ENCODE measurements at places on chromosomes 6 and 20.
A peak's percentile ranks its signal among the peaks of the same experiment; 100 is the strongest.

GRCh38 chr6:112927641-112928320 is 580.7 kb downstream of the RFPL4B start:
- no peak for DNase-seq

DNA sequence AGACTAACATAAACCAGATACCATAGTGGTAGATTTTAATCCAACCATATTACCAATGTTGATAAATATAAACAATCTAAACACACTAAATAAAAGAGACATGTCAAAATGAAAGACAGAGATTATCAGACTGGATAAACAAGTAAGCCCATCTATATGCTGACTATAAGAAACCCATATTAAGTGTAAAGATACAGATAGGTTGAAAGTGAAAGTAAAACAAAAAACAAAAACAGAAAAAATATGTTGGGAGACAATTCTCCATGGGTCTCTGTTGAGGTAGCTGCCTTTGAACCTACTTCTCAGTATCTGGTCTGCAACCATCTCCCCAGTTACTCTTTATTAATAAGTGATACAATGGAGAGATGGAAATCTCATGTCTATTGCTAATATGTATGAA is 21.2 kb downstream of the REV3L start:
- no peak for DNase-seq

- DNase-seq, result no peak
Measured at GRCh38 chr6:139325125-139325524, 33.3 kb upstream of the TXLNB start.

GRCh38 chr6:44202972-44203750 is 13.6 kb upstream of the MYMX start:
- DNase-seq, result no peak

DNA sequence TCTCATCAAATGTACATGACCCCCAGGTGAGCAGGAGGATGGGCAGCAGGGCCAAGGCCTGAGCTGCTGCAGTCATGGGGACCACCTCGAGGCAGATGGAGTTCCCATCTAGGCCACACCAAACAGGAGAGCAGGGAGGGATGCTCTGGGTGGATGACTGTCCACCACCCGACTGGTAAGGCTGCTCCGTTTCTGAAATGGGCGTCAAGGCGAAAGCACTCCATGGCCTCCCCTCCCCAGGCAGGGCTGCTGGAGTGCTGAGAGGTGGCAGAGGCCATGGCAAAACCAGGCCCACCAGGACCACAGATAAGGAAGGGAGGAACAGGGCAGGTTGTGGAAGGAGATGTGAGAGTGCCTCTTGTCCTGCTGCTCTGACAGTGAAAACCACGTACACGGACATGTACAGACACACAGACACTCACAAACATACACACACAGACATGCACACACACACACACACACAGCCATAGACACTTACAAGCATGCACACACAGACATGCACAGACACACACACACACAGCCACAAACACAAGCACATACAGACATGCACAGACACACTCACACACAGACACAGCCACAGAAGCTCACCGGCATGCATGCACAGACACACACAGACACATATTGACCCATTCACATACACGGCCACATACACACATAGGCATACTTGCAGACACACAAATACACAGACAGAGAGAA is 93.2 kb downstream of the PSMG4 start:
- no peak for DNase-seq

DNA sequence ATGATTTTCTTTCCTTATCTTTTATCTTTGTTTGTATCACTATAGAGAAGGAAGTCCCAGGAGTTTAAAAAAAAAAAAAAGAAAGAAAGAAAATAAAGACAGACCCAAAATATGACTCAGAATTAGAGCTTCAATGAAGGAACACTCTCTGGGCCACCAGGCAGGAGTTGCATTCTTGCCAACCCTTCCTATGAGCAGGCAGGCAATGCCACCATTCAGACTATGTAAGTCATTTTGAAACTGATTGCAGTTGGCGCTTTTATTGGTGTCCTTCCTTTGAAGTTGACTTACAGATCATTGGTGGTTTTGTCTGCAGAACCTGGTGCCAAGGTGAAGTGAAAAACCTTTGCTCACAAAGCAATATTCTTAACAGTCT is 50.3 kb downstream of the MYB start:
- DNase-seq, result no peak

DNA sequence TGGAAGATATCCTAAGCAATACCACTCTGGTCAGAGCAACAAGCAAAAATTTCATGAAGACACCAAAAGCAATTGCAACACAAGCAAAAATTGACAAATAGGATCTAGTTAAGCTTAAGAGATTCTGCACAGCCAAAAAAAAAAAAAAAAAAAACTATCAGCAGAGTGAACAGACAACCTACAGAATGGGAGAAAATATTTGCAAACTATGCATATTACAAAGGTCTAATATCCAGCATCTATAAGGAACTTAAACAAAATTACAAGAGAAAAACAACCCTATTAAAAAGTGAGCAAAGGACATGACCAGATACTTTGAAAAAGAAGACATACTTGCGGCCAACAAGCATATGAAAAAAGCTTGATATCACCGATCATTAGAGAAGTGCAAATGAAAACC is 20.0 kb upstream of the AHI1 start:
- no peak for DNase-seq

DNA sequence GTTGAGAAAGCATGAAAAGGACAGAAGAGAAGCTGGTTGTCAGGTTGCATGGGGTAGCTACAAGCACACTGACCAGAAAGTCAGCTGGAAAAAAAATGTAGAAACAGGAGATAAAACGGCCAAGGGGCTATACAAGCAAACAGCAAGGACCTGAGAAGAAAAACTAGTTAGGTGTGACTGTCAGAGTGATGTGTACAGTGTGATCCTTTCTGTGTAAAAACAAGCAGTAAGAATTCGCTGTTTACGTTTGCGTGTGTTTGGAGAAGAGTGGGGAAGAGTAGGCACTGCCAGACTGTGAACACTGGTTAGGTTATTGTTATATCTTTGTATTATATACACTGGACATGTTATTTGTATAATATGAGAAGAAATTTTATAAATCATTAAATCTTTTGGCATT is 28.1 kb downstream of the PTPN1 start:
- no peak for DNase-seq

DNA sequence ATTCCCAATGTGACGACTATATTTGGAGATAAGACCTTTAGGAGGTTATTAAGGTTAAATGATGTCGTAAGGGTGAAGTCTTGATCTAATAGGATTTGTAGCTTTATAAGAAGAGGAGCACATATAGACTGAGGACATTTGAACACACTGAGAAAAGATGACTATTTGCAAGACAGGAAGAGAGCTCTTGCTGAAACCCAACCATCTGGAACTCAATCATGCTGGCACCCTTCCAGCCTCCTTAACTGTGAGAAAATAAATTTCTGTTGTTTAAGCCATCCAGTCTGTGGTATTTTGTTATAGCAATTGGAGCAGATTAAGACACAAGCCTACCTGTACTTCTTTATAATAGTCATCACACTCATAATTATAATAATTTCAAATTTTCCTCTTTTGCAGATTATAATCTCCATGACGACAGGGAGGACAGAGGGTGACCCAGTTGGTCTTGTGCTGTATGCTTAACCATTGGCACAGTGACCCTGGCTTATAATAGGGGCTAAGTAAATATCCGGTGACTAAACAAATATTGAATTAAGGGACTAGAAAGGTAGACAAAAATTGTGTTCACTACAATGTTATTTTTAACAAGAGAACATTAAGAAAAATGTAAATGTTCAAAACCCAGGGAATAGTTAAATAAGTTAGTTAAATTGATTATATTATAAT is 206.4 kb upstream of the HDDC2 start:
- DNase-seq, result no peak

DNA sequence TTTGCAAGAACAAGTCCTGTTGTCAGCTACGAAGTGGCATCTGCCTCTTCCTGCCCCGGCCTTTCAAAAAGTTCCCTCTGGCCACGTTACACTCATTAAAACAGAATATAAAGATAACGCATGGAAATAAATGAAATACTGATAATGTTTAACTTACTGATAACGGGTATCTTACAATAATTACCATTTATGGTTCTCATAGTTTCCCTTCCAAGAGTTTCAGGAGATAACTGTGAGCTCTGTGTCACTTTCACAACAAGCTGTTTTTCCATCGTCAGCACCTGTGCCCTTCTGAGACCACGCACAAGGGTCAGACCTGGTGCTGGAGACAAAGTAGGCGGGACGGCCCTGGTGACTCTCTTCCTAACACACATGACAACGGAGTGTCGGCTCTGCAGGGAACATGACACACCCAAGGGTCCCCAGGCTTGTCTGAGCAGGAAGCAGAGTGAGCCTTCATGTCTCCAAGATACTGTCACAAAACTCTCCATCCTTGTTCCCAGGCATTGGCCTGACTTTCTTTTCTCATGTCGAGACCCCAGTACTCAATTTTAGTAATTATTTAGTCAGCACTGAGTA is 86.2 kb upstream of the THBS2 start:
- no peak for DNase-seq

DNA sequence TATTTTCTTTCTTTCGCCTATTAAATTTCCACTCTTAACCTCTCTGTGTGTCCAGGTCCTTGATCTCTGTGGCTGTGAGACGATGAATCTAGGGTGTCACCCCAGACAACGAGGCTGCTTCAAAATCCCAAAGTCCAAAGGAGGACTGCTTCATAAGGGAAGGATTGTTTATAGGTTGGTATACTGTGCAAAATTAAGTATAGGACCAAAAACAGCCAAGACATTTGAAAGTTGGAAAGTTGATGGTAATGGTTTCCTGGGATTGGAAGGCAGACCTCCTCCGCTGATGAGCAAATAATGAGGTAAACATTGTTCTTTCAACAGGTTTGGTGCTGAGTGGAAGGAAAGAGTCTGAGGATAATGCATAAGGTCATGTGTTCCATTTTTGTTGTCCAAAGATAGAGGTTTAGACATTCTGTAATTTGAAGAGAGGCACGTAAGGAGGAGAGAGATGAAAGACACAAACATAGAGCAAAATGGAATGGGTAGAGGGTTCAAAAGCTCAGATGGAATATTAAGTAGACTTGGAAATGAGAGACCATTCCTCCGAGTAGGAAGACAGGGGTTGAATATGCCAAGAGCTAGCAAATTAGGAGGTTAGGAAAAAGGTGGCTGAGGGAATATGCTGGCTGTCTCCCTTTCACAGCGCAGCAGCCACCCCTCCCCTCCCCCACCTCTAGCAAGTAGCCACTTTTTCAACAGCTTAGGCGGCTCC is 24.8 kb downstream of the ZNF311 start:
- DNase-seq, result no peak

DNA sequence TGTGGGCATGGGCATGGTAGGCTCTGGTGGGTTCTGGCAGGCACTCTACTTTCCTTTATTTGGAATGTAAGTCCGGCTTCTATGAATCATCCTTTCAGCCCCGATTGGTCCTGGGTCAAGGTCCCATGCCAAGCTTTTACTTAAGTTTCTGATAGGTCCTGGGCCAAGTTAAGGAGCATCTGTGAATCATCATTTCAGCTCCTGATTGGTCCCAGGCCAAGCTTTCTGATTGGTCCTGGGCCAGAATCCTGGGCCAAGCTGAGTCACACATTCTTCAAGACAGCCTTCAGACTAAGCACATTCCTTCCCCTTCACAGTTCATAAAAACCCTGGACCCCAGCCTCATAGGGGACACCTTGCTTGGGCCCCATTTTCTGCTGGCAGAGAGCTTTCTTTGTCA is 231.0 kb upstream of the EYS start:
- no peak for DNase-seq

GRCh38 chr20:42857446-42857845 is 332.3 kb downstream of the PTPRT start:
- DNase-seq, result no peak

GRCh38 chr6:37483917-37484785 is 15.5 kb downstream of the CCDC167 start:
- peak; percentile 65 for DNase-seq

DNA sequence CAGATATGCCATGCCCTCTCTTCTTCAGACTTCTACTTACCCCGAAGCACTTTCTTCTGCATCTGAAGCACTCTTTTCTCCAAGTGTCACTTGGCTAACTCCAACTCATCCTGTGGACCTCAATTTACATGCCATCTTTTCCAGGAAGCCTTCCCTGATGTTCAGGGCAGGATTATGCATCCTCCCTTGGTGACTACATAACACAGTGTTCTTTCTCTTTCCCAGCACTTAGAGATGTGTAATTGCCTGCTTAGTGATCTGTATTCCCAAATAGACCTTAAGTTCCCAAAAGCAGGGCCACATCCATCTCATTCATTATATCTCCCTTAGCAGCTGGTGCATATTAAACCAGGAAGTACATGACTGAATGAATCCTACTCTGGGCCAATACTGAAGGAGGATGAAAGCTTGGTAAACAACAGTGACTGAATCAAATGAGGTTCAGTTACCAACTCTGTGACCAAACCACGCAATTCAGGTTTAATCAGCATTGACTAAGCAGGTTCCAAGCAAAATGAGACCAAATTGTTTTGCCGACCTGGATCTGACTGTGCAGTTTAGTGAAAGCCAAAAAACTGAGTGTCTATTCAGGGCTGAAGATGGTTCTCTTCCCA is 121.4 kb upstream of the TCF21 start:
- no peak for DNase-seq

- no peak for DNase-seq
Measured at GRCh38 chr6:151018911-151019782, 153.6 kb downstream of the MTHFD1L start.

DNA sequence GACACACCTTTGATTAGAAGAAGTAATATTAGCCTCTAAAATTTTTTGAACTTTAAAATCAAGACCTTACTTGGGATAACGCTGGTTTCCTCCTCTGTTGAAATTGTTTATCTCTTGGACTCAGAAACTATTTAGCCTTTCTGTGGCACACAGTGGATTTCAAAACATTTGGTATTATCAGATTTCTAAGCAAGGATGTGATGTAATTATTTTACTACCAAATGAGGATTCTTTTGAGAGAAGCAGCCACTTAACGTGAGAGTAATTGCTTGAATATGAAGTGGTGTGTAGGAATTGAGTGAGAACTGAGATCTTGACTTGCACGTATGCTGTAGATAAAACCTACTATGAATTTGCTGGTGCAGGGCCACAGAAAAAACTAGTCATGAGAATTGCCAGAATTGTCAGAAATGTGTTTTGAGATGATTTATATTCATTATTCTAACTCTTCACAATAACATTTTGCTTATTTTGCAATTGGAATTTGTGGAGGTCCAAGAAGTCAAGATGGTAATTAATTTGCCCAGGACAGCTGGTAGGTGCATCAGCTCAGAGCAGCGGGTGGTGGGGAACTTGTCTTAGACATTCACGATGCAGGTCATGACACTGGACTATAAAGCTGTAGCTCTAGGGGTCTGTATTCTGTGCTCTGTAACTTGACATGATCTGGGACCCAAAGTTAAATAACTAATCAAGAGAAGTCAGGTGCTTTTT is 53.4 kb downstream of the AKAP12 start:
- no peak for DNase-seq

GRCh38 chr6:135514706-135515105 is 17.2 kb upstream of the AHI1 start:
- DNase-seq, result no peak

- no peak for DNase-seq
Measured at GRCh38 chr6:7697820-7698623, 27.9 kb upstream of the BMP6 start.

GRCh38 chr6:136435101-136435500 is 115.1 kb downstream of the MAP7 start:
- DNase-seq, result no peak

GRCh38 chr20:51368461-51369211 is 173.9 kb downstream of the NFATC2 start:
- no peak for DNase-seq

Measured in activated CD8-positive, alpha-beta memory T cell treated with anti-CD3 and anti-CD28 coated beads for 1 hour (primary cell).